ENCODE measurements at places on chromosomes 1 and 21.

DNA sequence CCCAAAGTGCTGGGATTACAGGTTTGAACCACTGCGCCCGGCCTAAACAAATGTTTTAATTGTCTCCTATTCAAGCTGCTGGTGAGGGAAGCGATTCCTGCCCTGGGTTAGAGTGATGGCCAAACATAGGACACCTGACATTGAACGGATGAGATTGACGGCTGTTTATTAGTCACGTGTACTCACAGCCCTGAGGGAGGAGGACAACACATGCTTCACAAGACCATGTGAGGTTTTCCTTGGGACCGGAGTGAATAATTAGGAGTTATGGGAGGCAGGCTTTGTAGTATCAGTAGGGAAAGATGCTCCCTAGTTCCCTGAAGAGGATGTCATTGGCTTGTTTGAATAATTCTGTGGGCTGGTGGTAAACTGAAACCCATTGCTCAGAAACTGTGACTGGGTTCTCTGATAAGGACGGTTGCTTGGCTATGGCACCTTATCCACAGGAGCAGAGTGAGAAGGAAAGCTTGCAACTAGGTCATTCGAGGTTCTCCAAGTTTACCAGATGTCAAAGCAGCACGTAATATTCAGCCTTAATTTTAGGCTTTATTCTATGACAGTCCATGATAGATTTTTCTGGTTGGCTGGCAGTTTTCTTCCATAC, 245.8 kb downstream of the PLA2G4A start:
- DNase-seq: no peak

GRCh38 chr1:160405331-160405877, 5.0 kb downstream of the VANGL2 start:
- no peak for DNase-seq

GRCh38 chr1:178092878-178093493, 918 bp upstream of the RASAL2 start:
- peak; percentile 48 for DNase-seq

DNA sequence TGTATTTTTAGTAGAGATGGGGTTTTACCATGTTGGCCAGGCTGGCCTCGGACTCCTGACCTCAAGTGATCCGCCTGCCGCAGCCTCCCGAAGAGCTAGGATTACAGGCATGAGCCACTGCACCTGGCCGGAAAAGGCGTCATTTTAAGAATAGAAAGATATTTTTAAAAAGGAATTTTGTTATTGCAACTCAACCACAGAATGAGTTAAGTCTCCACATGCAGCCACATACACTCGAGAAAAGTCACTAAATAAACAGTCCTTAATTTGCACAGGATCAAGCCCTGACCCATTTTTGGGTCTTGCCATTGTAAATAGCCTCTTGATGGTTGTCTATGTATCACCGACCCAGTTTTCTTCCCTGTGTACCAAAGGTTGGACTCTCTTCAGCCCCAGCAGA, 85.5 kb downstream of the FBXO2 start:
- DNase-seq: no peak

- peak; percentile 78 for DNase-seq
Observed at GRCh38 chr1:43256675-43257570, 12.9 kb upstream of the TMEM125 start.

- peak; percentile 79 for DNase-seq
Observed at GRCh38 chr1:155125946-155126555, 1.6 kb upstream of the EFNA1 start.

- no peak for DNase-seq
Observed at GRCh38 chr1:173406783-173407230, 70.3 kb upstream of the PRDX6 start.

- DNase-seq: no peak
Observed at GRCh38 chr1:93408203-93408602, 39.7 kb upstream of the FNBP1L start.

DNA sequence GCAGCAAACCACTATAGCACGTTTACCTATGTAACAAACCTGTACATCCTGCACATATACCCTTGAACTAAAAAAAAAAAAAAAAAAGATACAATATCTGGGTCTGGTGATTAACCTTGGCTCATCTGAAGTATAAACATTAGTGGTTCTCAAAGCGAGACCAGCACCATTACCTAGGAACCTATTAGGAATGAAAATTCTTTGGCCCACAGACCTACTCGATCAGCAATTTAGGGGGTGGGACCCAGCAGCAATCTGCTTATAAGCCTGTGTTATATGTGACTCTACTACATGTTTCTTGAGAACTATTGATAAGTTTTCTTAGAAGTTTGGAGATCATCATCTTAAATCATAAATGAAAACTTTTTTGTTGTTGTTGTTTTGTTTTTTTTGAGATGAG, 9.7 kb upstream of the SPATA1 start:
- DNase-seq: no peak

GRCh38 chr1:201480231-201481003, 11.4 kb upstream of the PHLDA3 start:
- DNase-seq: peak; percentile 91

All from lower lobe of right lung (tissue), 2 donors.